Esophagus muscularis mucosa (tissue), 4 donors: ENCODE measurements at places on chromosomes 4 and X.

- H3K4me1 ChIP-seq: peaks cover 19% of the 10 kb centered on the region
- no peak overlapping the region for H3K27ac ChIP-seq
- no peaks in the 10 kb centered on the region for H3K36me3 ChIP-seq
- DNase-seq: no peak
- no peaks in the 10 kb centered on the region for H3K27me3 ChIP-seq
Measured at GRCh38 chr4:18734405-18734804, 712.9 kb upstream of the LCORL start.

GRCh38 chrX:43741843-43742573 is 85.9 kb downstream of the MAOA start:
- no peak overlapping the region for H3K4me3 ChIP-seq
- peak overlapping the region; percentile 4 for H3K27ac ChIP-seq
- H3K4me1 ChIP-seq: peaks cover 26% of the 10 kb centered on the region
- DNase-seq: no peak

- H3K27me3 ChIP-seq: no peaks in the 10 kb centered on the region
- no peaks in the 10 kb centered on the region for H3K36me3 ChIP-seq
- H3K4me1 ChIP-seq: no peaks in the 10 kb centered on the region
- no peak for DNase-seq
- H3K4me3 ChIP-seq: no peak overlapping the region
Measured at GRCh38 chr4:56311299-56311975, 75.9 kb downstream of the AASDH start.

GRCh38 chr4:25969374-25970155 is 55.5 kb downstream of the SMIM20 start:
- H3K4me1 ChIP-seq: no peaks in the 10 kb centered on the region
- DNase-seq: no peak
- no peaks in the 10 kb centered on the region for H3K27me3 ChIP-seq
- no peak overlapping the region for H3K27ac ChIP-seq

- DNase-seq: no peak
- no peaks in the 10 kb centered on the region for H3K36me3 ChIP-seq
- H3K27ac ChIP-seq: no peak overlapping the region
Measured at GRCh38 chr4:42278709-42279324, 118.5 kb upstream of the SHISA3 start.

DNA sequence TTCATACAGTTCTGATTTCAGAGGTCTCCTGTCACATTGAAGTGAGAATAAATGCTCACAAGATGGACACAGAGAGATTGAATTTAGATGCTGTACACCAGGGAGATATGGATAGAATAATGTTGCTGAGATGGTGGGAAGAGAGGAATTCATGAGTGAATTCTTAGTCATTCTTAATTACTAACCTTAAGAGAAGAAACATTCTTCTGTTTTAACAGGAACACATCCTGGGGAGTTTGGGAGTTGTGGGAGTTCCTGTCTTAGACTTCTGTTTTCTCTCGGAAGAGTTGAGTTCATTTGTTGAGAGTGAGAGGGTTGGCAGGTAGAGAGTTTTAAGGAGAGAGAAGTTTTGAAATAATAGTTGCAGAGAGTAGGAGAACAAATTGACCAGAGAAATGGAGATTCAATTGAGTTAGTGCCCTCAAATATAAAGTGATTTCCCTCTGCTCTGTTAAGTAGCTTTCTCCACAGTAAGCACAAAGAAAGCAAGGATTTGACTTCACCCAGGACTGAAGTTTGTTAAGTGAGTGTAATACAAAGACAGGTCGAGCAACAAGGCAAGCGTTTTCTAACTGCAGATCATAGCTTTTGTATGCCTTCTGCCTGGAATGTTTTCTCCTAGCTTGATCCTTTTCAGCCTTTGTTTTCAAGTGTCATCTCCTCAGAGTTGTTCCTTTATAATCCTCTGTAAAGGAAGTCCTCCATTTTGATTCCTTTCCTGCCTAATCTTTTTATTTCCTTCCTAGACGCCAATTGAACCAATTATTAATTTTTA is 205.9 kb downstream of the RAPGEF2 start:
- no peaks in the 10 kb centered on the region for H3K4me1 ChIP-seq
- H3K27ac ChIP-seq: no peak overlapping the region
- H3K27me3 ChIP-seq: no peaks in the 10 kb centered on the region

GRCh38 chrX:2468261-2469195 is 32.2 kb downstream of the DHRSX start:
- H3K27ac ChIP-seq: no peak overlapping the region
- no peaks in the 10 kb centered on the region for H3K4me1 ChIP-seq
- DNase-seq: no peak
- no peak overlapping the region for H3K4me3 ChIP-seq

DNA sequence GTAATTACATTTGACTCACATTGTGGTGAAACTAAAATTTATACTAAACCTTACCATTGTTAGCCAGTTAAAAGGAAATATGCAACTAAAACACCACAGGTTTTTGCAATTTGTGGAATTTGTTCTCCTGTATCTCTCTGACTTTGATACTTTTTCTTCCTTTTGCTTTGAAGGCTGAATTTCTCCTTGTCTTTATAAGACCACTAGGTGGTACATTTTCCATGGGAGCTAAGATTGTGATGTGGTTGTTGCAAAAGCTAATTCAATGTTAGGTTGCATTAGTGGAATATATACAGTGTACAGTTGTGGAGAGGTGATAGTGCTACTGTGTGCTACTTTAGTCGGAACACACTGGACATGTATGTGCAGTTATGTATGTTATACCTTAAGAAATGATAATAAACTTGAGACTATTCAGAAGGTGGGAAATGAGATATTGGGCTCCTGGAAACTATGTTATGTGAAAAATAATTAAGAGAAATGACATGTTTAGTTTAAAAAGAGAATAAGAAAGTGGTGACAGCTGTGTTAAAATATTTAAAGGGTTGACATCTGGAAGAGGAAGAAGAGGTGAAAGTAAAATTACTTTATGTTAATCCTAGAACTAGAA is 70.3 kb downstream of the ARL9 start:
- no peak for DNase-seq
- H3K36me3 ChIP-seq: no peaks in the 10 kb centered on the region
- H3K4me1 ChIP-seq: no peaks in the 10 kb centered on the region
- no peak overlapping the region for H3K27ac ChIP-seq

- no peaks in the 10 kb centered on the region for H3K36me3 ChIP-seq
- no peak for DNase-seq
- H3K27me3 ChIP-seq: no peaks in the 10 kb centered on the region
Measured at GRCh38 chr4:136319789-136320464, 1212.4 kb downstream of the PCDH18 start.

DNA sequence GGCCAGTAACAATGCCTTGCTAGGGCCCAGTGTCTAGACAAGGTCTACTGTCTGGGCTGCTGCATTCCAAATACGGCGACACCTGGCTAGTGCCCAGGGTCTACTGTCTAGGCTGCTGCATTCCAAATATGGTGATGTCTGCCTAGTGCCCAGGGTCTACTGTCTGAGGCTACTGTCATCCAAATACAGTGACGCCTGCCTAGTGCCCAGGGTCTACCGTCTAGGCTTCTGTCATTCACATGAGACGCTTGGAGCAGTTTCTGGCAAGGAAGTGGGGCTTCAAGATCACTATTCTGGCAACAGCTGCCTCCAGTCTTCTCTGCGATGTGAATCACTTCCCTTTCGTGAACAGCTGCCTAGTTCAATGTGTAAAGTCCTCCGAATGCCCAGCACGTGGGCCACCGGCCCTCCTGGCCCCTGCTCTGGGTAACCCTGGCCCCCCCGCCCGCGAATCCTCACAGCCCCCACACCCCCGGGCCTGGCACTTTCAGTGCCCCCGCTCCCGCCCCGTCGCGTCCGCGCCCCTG is 12.7 kb downstream of the ACOX3 start:
- DNase-seq: no peak
- no peaks in the 10 kb centered on the region for H3K27me3 ChIP-seq
- peaks cover 26% of the 10 kb centered on the region for H3K4me1 ChIP-seq
- no peaks in the 10 kb centered on the region for H3K36me3 ChIP-seq

DNA sequence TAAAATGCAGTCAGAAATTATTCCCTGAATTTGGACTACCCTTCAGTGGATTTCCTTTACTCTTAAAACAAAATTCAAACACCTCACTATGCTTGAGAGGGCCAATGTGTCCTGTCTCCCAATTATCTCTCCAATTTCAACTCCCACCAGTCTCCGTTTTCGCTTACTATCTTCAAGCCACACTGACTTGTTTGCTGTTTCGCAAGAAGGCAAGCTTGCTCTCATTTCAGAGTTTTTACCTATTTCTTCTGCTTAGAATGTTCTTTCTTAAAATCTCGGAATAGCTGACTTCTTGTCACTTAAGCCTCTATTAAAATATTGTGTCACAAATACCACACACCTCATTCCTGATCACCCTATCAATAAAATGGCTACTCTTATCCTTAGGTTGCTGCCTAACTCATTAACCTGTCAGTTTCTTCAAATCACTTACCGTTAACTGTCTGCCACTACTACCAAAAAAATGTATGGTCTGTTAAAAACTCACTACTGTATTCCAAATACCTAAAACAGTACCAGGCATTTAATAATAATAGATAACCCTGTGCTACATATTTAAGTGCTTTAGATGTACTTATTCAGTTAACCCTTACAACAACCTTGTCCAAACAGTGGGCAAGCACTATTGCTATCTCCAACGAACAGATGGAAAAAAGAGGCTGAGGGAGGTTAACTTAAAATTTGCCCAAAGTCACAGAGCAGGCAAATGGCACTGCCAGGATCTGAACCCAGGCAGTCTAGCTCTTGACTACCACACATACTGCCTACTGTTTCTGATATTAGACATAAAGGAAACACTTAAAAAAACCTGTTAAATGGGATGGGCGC is 2.9 kb downstream of the UBA6 start:
- no peak overlapping the region for H3K4me3 ChIP-seq
- H3K27me3 ChIP-seq: no peaks in the 10 kb centered on the region
- H3K36me3 ChIP-seq: no peaks in the 10 kb centered on the region
- DNase-seq: no peak
- peaks cover 17% of the 10 kb centered on the region for H3K4me1 ChIP-seq
